ENCODE measurements at places on chromosomes 11 and 22. TPM values are rescaled to one million over a fixed set of nuclear protein-coding genes. Genes with fewer than 3 reads are reported as not detected.

DNA sequence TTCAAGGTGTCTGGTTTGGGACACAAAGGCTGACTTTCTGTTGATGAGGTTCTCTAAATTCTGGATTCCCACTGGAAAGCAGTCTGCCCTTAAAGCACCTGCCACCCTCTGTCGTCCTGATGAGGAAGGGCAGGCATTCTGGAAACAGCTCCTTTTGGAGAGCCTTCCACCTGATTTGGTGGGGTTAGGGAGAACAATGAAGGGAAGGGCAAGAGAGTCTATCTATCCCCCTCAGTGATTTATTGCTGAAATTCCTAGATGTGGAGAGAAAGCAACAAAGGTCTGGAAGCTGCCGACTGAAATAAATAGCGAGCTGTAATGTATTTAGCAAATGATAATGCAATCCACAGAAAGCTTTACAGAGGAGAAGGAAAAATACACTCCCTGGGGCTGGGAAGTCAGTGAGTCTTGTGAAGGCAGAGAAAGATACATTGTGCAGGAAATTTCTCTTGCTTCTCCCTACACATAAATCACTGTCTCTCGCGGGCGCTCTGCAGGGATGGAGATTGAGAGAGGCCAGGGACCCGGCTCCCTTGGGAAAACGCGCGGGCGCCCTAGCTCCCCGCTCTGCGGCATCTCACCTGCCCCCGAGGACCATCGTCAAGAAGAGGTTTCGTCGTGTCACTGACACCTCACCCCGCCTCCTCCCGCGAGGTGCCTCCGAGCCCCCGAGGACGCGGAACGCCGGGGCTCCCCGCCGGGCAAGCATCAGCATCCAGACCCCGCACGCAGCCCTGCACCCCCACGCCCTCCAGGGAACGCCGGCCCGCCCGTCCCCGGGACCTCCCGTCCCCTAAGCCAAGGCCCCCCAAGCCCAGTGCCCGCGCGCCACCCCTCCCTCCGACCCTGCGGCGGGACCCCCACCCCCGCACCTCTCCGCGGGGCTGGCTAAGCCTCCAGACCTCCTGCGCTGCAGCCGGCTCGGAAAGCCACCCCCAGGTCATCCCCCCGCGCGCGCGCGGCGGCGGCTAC lies 673 bp downstream of the CDON start:
- DNase-seq = no peak

The SCN2B gene
- 2.7 TPM for total RNA-seq

The GGTLC3 gene
- total RNA-seq = not detected

DNA sequence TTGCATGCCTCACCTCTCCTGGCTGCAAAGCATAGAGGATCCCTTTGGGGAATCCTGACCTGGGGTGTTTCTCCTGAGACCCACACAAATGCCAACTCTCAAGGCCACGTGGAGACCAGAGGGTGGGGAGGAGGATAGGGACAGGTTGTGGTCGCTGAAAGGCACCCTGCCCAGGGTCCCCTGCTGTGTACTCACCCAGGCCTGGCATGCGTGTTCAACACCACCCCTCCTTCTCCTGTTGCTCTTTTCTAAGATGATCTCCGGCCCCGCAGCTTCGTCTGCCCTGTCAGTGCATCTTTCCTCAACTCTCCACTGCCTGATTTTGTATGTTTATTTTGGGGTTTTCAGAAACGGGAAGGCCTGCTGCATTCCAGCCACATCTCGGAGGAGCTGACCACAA lies 44.6 kb upstream of the PARVG start:
- no peak for DNase-seq

GRCh38 chr11:12430351-12430750 lies 53.0 kb downstream of the PARVA start:
- DNase-seq = no peak

The OR10S1 gene
- not detected for total RNA-seq

The HEPHL1 gene
- not detected for total RNA-seq

DNA sequence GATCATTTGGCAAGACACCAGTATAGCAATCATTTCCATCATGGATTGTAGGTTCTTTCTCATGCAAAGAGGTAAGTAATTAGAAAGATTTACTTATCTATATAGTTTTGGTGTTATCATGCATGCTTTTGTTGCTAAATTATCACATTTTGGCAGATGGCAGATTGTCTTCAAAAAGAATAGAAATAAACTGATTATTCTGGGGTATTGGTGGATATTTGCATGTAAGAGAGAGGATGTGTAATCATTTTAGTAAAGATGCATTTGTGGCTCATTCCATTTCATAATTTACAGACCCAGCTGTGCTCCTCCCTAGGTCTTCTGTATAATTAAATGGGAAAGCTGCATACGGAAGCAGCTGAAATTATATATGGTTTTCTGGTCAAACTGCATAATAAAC lies 875.7 kb upstream of the ANO3 start:
- no peak for DNase-seq

- DNase-seq = no peak
Observed at GRCh38 chr11:109308551-109308950, 113.4 kb upstream of the C11orf87 start.

DNA sequence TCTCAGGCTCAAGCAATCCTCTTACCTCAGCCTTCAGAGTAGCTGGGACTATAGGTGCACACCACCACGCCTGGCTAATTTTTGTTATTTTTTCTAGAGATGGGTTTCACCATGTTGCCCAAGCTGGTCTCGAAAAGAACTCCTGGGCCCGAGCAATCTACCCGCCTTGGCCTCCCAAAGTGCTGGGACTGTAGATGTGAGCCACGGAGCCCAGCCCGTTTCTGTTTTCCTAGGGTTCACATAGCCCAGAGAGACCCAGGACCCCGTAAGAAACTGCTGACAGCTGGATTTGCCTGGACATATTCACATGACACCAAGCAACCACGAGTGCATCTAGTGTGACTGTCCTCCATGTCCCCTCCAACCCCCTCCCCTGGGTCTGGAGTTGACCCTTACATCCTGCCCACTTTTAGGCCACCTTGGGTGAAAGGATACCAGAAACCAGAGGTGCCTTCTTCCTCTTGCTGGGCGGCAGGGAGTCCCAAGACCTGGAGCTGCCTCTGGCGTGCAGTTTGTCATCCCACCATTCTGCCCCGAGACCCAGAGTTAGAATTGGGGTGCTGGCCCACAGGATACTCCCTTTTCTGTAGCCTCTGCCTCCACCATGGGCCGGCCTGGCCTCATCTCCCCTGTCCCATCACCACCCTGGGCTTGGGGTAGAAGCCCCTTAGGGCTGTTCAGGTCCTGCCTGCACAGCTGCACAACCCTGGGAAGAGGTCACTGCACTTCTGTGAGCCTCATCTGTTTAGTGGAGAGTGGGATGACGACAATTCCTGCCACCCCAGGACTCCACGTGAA lies 3.7 kb upstream of the RIN1 start:
- no peak for DNase-seq

- DNase-seq = no peak
Observed at GRCh38 chr11:77101043-77101537, 1.6 kb upstream of the OMP start.

GRCh38 chr22:37822079-37822833 lies 926 bp upstream of the GALR3 start:
- DNase-seq = no peak

The MYOD1 gene
- 1.1 TPM for total RNA-seq

DNA sequence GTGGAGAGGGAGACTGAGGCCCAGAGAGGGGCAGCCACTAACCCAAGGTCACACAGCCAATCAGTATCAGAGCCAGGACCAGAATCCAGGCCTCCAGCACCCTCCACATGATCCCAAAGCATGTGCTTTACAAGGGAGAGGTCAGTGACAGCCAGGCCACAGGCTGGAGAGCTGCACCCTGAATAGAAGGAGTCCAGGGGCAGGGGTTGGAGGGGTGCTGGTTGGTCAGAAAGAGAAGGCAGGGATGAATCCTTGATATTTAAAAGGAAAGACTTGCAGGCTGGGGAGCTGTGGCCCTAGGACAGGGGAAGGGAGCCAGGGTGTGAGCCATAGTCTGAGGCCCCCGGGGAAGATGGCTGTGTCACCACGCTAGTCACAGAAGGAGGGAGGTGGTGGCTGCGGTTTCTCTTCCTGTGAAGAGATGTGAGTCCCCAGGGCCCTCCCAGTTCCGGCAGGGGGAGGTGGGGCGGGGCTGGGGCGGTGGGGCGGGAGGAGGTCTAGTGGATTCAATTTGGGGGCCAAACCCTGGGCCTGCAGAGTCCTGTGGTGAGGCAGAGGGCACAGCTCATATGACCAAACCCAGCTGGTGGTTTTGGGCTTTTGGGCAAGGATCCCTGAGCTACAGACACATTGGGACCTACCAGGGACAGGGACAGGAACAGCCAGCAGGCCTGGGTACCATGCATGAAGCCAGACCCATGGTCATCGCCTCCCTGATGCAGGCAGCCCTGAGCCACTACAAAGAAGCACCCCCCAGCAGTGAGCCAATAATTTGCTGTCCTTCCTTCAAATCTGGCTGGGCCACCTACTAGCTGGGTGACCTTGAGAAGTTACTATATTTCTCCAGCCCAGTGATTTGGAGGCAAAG lies 14.0 kb downstream of the RAC2 start:
- DNase-seq = no peak

The KRTAP5-11 gene
- not detected for total RNA-seq

- DNase-seq = no peak
Observed at GRCh38 chr11:93089474-93090102, 108.2 kb downstream of the SLC36A4 start.

- DNase-seq = no peak
Observed at GRCh38 chr11:100851147-100851546, 164.1 kb downstream of the ARHGAP42 start.

DNA sequence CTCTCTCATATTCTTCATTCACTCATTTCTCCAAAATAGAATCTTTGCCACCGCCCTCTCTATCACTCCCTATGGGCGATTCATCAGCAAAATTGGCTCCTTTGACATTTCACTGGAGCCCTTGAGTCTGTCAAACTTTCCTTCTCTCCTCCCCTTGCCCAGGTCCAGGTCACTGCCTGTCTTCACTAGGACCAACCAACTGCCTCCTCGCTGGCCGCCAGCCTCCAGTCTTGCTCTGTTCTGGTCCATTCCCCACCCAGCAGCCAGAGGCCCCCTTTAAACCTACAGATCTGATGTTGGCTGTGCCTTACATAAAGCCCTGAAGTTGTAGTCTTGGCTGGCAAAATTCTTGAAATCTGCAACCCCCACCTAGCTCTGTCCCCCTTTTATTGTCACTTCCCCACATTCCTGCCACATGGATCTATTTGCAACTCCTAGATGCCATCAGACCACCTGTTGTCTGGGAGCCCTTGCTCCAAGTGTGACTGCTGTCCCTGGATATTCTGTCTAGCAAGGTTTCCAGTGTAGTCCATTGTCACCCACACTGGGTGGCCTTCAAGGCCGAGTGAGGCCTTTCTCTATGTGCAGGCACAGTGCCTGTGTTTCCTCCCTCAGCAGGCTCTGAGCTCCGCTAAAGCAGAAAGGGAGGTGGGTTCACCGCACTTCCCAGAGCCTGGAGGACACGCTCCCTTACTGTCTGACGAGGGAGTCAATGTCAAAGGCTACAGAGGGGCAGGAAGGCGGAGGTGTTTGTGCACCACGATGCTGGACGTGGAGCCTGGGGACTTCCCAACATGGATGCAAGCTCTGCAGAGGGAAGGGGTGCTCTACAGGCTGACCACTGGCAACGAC lies 25.5 kb downstream of the MYEOV start:
- no peak for DNase-seq

DNA sequence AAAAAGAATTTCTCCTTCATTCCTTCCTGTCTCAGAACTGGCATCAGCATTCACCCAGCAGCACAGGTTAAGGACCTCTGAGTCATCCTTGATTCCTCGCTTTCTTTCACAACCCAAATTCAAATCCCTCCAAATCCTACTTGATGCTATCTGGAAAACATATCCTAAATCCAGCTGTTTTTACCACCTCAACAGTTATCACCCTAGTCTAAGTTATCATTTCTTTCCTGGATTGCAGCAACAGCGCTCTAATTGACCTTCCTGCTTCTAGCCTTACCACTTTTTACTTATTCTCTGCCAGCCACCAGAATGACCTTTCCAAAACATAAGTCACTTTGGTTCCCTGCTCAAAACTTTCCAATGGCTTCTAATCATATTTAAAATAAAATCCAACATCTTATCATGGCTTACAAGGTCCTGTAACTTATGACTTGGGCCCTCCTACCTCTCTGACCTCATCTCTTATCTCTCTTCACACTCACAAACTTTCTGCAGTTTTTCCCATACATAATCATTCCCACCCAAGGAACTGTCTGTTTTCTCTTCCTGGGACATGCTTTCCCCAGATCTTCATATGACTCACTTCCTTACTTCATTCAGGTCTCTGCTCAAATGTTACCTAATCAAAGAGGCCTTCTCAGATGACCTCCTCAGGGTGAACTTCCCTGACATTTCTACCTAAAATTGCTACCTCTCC lies 119.4 kb downstream of the TTC28 start:
- DNase-seq = no peak

GRCh38 chr11:63910675-63911074 lies 6.3 kb downstream of the RCOR2 start:
- no peak for DNase-seq

- no peak for DNase-seq
Observed at GRCh38 chr11:16806791-16807190, 68.3 kb downstream of the C11orf58 start.

The ALDH3B1 gene
- 4.6 TPM for total RNA-seq

GRCh38 chr11:103863497-103863896 lies 172.9 kb upstream of the DDI1 start:
- DNase-seq = no peak

The KRTAP5-9 gene
- not detected for total RNA-seq

The ST14 gene
- 9.5 TPM for total RNA-seq

The PLEKHB1 gene
- 1.0 TPM for total RNA-seq

The IL10RA gene
- total RNA-seq = 8.7 TPM

DNA sequence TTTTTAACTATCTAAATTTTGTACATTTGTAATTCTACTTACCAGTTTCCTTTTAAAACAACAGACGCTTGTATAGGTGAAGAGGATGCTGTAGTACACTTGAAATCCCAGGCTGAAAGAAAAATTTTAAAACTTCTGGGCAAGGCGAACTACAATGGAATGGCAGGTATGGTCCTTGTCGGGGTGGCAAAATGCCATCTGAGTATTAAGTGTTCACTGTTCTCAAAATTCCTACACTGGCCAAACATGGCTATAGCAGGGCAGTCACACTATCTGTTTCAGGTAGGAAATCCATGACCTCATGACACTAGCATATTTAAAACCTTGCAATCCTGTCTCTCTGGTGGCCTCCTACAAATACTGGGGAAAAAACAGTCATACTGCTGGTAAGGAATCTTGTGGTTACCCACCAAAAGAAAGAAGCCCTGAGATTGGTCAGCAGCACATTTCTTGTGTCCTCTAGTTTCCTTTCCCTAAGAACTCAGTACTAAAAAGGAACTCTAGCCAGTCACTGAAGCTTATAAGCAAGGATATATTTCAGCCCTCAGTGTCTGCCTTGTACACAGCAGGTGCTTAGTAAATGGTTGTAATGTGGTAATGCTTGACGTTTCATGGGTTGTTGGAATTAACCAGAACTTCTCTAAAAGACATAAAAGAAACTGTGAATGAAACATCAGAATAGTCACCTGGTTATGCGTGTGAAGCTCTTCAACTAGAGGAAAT lies 5.2 kb upstream of the ZC3H12C start:
- DNase-seq = no peak

DNA sequence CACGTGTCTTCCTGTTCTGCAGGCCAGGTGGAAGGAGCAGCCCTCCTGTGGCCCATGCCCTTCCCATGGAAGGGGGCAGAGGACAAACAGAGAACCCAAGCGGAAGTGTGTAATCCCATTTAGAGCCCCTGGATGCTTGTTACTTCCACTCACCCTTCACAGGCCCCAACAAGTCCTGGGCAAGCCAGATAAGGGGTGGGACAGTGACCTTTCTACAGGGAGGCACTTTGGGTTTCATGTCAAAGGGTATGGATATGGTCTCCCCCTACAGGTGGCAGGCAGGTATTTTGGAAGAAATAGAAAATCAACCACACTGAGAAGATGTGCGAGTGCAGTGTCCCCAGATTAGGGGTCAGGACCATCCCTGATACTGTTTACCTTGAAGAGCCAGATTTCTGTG lies 11.4 kb downstream of the MPEG1 start:
- no peak for DNase-seq

Data from urinary bladder (tissue), 4 donors.